ENCODE measurements at places on chromosomes 2 and 18.

GRCh38 chr2:171956135-171956825 lies 34.0 kb downstream of the HAT1 start:
- no peak for DNase-seq

- no peak for DNase-seq
These were observed 230.4 kb downstream of the SP3 start for GRCh38 chr2:173734797-173735196.

- DNase-seq: no peak
These were observed 90.1 kb downstream of the DOK6 start for GRCh38 chr18:69490813-69491212.

GRCh38 chr18:2692508-2692907 lies 37.0 kb downstream of the SMCHD1 start:
- no peak for DNase-seq

GRCh38 chr2:179551539-179552045 lies 287.0 kb upstream of the SESTD1 start:
- DNase-seq: no peak

DNA sequence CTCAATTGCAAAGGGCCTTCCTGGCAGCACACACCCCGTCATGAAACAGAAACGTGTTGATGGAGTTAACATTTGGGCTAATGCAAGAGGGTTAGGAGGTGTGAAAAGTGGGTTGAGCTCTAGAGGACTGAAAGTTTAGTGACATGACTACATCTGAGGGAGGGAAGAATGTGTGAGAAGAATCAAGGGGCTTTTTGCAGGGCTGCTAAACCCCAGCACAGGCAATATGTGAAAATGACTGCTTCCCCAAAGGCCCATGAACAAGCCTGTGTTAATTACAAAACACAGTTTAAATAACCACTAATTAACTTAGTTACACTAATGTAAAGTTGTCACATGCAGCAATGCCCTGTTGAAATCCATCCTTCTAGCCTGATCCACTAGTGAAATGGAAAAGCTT lies 63.4 kb upstream of the PEX13 start:
- no peak for DNase-seq

- no peak for DNase-seq
These were observed 51.6 kb downstream of the SRBD1 start for GRCh38 chr2:45559436-45559835.

DNA sequence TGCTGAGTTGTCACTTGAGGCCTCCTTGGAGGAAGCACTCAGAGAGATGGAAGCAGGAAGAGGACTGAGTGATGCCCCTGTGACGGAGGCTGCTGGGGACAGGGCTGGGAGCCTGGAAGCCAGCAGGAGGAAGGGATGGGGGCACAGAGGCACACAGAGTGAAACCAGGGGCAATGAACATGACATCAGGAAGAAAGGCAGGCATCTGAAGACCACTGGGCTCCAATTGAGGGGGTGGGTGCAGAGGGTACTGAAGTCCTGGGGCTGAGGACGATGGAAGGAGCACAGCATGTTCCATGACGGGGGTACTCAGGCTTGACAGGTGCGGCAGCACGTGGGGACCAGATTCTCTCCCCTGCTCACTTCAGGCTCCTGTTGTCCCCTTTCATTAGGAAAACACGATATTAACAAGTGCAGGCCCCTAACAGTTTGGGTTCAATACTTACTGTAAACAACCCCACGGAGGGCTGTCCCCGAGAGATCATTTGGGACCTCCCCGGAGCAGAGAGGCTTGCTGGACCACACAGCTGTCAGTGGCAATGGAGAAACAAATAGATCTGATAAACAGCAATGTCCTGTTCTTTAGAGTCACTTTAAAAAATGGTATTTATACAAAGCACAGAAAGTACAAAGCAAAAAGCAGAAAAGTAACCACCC lies 8.7 kb downstream of the INPP5D start:
- no peak for DNase-seq

DNA sequence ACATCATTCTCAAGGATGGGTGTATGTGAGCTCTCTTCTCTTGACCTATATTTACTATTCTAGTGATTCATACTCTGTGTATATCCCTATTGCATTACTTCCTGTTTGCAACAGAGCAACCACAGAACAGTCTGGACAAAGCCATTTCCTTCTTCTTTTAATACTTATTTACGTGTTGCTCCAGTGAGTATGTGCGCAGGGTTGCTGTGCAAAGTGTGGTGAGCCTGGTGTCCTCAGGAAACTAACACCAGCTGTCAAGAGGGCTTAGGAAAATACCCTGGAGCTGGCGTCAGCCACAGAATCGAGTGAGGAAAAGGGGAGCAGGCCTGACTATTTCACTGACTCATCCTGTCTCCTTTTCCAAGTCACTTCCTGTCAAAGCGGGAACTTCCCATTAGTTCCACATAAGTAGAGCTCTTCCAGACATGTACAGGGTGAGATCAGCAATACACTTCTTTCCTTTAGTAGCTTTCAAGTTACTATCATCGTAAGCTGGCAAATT lies 214.1 kb upstream of the COPS8 start:
- no peak for DNase-seq
